HCT116 (cell line): ENCODE measurements at places on chromosomes 3 and 15. TPM values are rescaled to one million over a fixed set of nuclear protein-coding genes. Genes with fewer than 3 reads are reported as not detected.

ZNF662 gene
- total RNA-seq, result not detected

SNX33 gene
- total RNA-seq, result 8.3 TPM

PTPRG gene
- 32.1 TPM for total RNA-seq

NANOGP8 gene
- not detected for total RNA-seq

CSPG5 gene
- 3.8 TPM for total RNA-seq

UBA3 gene
- total RNA-seq, result 45.6 TPM

FAM3D gene
- total RNA-seq, result 0.32 TPM

- H3K36me3 ChIP-seq, result no peaks in the 10 kb centered on the region
- H3K27ac ChIP-seq, result no peak overlapping the region
- 0 out of 2 replicates have a peak, but pooled peaks cover 2% of the 10 kb centered on the region for H3K27me3 ChIP-seq
- H3K4me3 ChIP-seq, result no peak overlapping the region
- no peaks in the 10 kb centered on the region for H3K4me1 ChIP-seq
- no peak for DNase-seq
Measured at GRCh38 chr3:4835616-4836043, 143.6 kb upstream of the BHLHE40 start.

DNA sequence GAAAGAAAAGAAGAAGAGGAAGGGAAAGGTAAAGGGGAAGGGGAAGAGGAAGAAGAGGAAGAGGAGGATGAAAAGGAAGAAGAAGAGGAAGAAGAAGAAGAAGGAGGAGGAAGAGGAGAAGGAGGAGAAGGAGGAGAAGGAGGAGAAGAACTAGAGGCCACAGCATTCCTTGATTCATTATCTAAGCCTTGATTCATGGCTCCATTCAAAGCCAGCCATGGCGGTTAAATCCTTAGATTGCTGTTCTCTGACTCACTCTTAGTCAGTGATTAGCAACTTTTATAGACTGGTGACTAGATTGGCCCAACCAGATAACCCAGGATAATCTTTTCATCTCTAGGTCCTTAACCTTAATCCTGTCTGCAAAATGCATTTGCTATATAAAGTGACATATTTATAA lies 47.6 kb downstream of the OSTN start:
- DNase-seq, result peak; percentile 83
- H3K4me3 ChIP-seq, result 0 out of 2 replicates have a peak overlapping the region, but pooled peaks have one; percentile 19
- peaks cover 20% of the 10 kb centered on the region for H3K4me1 ChIP-seq
- H3K27ac ChIP-seq, result no peak overlapping the region
- no peaks in the 10 kb centered on the region for H3K27me3 ChIP-seq

GRCh38 chr3:68211637-68212036 lies 557.2 kb upstream of the SUCLG2 start:
- H3K4me3 ChIP-seq, result no peak overlapping the region
- H3K27me3 ChIP-seq, result no peaks in the 10 kb centered on the region
- no peak for DNase-seq
- no peak overlapping the region for H3K27ac ChIP-seq
- H3K36me3 ChIP-seq, result no peaks in the 10 kb centered on the region
- H3K4me1 ChIP-seq, result no peaks in the 10 kb centered on the region

DNA sequence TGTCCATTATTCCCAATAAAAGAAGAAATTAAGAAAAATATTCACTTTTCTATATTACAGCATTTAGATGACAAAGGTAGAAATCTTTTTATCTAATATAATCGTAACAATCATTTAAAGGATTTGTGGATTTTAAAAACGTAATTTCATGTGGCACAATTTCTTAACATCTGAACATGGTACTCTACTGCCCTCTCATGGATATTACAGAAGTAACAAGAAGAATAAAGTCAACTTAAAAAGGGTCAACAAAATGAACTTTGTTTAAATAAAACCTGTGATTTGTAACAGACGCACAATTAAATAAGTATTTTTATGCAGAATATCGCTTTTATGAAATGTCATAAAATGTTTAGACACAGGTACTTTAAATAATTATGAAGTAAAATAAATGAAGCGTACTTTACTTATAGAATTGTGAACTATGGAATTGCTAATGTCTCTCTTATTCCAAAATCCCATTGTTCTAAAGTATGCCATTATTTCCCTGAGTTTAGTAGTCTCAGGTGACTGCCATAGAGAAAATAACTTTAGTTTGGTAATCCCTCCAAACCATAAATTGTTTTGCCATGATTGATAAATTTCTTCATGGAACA lies 366.8 kb upstream of the ZNF385D start:
- H3K27me3 ChIP-seq, result no peaks in the 10 kb centered on the region
- H3K36me3 ChIP-seq, result no peaks in the 10 kb centered on the region
- no peaks in the 10 kb centered on the region for H3K4me1 ChIP-seq
- DNase-seq, result peak; percentile 6
- no peak overlapping the region for H3K27ac ChIP-seq
- H3K4me3 ChIP-seq, result no peak overlapping the region

DNA sequence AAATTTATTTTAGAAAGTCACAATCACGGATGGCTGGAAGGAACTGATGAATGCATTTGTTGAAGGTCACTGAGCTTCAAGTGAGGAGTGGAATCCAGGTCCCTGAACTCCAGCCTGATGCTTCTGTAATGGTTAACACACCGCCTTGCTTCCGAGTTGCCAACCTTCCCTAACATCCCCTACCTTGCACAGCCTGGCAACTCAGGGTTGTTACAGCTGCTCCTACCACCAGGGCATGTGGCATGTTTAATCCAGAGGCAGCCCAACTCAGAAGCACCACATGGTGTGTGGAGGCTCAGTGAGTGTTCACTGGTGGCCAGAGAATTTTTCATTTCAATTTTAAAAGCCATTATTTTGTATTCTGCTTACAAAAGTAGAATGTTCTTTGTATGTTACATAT lies 4.9 kb downstream of the TM2D3 start:
- H3K27me3 ChIP-seq, result no peaks in the 10 kb centered on the region
- peaks cover 10% of the 10 kb centered on the region for H3K4me1 ChIP-seq
- H3K36me3 ChIP-seq, result peaks cover 39% of the 10 kb centered on the region; the same call in 1 of the 2 replicates
- H3K4me3 ChIP-seq, result no peak overlapping the region

- H3K27me3 ChIP-seq, result no peaks in the 10 kb centered on the region
- no peak overlapping the region for H3K27ac ChIP-seq
- no peaks in the 10 kb centered on the region for H3K36me3 ChIP-seq
- H3K4me1 ChIP-seq, result no peaks in the 10 kb centered on the region
- no peak for DNase-seq
Measured at GRCh38 chr3:7288133-7288532, 427.2 kb downstream of the GRM7 start.

DNA sequence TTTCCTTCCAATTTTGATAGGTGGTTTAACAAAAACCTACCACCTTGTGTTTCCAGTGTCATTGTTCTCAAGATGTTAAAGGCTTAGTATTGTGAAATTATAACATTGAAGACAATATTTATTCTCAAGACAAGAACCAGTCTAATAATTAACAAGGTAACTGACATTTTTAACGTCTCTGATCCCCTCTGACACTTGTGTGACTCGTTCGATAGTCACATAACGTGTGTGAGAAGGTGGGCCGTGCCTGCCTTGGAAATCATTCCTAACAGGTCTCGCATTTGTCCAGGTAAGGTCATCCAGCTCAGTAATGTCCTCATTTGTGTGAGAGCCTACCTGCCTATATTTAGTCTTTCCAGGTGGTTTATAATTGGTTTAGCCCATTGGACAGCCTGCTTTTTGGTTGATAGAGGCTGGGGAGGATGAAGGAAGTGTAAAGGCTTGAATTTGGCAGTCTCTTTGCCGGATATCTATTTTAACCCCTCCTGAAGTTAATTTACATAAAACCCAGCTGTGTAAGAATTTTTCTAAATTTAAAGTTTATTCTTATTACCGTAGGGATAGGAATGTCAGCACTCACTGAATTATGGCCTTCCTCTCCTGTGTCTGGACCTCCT lies 94.4 kb downstream of the AKAP13 start:
- H3K4me3 ChIP-seq, result no peak overlapping the region
- DNase-seq, result peak; percentile 40
- peaks cover 24% of the 10 kb centered on the region for H3K4me1 ChIP-seq
- no peak overlapping the region for H3K27ac ChIP-seq
- H3K27me3 ChIP-seq, result no peaks in the 10 kb centered on the region

DNA sequence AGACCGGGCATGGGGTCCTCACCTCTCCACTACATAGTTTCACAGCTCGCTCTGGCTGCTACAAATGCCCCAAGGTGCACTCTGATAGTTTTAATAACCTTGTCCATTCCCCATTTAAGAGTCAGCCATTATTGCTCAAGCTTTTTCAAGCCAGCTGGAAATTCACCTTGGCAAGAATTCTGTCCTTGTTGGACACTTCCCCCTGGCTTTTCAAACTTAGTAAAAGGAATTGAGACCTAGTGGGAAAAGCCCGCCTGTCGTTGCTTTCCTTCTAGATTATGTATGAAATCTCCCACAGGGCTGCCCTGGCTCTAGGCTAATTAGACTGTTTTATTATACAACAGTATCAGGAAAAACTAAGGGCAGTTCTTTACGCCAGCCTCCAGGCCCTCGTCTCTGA lies 293.7 kb upstream of the GADL1 start:
- no peak for DNase-seq
- no peaks in the 10 kb centered on the region for H3K36me3 ChIP-seq
- H3K27ac ChIP-seq, result no peak overlapping the region
- H3K4me3 ChIP-seq, result no peak overlapping the region

- no peak overlapping the region for H3K4me3 ChIP-seq
- no peak for DNase-seq
- no peaks in the 10 kb centered on the region for H3K4me1 ChIP-seq
Measured at GRCh38 chr3:34216711-34217335, 418.4 kb downstream of the PDCD6IP start.

- no peaks in the 10 kb centered on the region for H3K27me3 ChIP-seq
- H3K27ac ChIP-seq, result no peak overlapping the region
- no peaks in the 10 kb centered on the region; the same call in 1 of the 2 replicates for H3K4me1 ChIP-seq
- H3K36me3 ChIP-seq, result no peaks in the 10 kb centered on the region
- no peak overlapping the region for H3K4me3 ChIP-seq
Measured at GRCh38 chr3:158830391-158830790, 28.5 kb downstream of the MFSD1 start.

DNA sequence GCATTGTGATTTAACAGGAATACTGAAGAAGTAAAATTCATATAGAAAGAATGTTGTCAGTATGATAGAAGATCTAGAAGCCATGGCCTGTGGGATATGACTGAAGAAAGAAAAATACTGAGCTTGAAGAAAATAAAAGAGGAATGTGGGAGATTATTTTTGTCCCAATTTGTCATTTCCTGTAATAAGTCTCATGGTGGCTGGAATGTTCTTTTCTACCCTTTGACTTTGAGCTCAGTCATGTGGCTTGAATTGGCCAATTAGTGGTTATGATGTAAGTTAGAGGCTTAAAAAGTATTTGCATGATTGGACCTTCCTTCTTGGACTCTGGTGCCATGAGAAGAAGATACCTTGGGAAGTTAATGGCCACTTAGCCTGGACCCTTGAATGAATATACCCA lies 14.1 kb downstream of the APH1B start:
- DNase-seq, result no peak
- H3K4me3 ChIP-seq, result no peak overlapping the region
- no peaks in the 10 kb centered on the region for H3K27me3 ChIP-seq
- H3K36me3 ChIP-seq, result no peaks in the 10 kb centered on the region
- H3K27ac ChIP-seq, result no peak overlapping the region

DNA sequence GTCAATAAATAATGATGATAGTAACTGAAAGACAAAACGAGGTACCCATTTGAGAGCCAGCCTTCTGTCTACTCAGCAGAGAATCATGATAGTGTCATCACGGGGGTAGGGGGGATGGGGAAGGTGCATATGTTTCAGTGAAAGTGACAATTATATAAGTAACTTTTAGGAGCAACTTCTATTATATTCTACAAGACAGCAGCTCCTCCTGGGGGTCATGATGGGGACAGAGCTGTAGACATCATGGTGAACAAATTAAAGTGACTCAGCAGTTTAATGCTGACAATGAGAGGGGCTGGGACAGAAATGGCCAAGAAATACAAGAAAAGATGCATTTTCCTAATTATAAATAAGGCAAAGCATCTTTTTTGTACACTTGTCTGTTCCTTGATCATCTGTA lies 11.8 kb downstream of the CAPN3 start:
- peaks cover 3% of the 10 kb centered on the region; the same call in 1 of the 2 replicates for H3K4me1 ChIP-seq
- H3K27ac ChIP-seq, result no peak overlapping the region
- DNase-seq, result peak; percentile 4
- H3K27me3 ChIP-seq, result no peaks in the 10 kb centered on the region
- H3K36me3 ChIP-seq, result no peaks in the 10 kb centered on the region
- H3K4me3 ChIP-seq, result no peak overlapping the region

GRCh38 chr3:186871403-186871924 lies 29.0 kb downstream of the ADIPOQ start:
- H3K36me3 ChIP-seq, result no peaks in the 10 kb centered on the region
- H3K27ac ChIP-seq, result no peak overlapping the region
- no peak overlapping the region for H3K4me3 ChIP-seq
- H3K4me1 ChIP-seq, result no peaks in the 10 kb centered on the region

DNA sequence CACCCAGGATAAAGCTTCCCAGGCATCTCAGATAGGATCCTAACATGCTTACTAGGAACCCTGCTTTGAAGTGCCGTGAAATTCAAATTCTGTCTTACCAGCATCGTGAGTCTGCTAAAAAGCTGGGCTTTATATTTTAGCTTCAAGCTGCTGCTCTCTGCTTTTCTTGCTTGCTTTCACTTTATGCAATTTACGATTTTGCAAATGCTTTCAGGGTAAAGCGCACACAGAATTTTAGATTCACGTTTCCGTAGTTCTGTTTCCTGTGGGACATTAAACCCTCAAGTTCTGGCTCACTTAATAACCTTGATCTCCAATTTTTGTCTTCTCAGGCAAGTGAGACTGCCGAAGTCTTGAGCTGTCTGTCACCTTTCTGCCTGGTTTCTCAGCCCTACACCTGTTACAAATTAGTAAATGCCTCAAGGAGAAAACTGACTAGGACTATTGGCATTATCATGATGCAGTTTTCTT lies 170.5 kb upstream of the TGFBR2 start:
- no peak overlapping the region for H3K27ac ChIP-seq
- no peaks in the 10 kb centered on the region for H3K27me3 ChIP-seq
- H3K4me3 ChIP-seq, result no peak overlapping the region

- H3K36me3 ChIP-seq, result no peaks in the 10 kb centered on the region
- H3K4me1 ChIP-seq, result peaks cover 16% of the 10 kb centered on the region
- H3K27ac ChIP-seq, result peak overlapping the region; percentile 82
- no peaks in the 10 kb centered on the region for H3K27me3 ChIP-seq
- DNase-seq, result no peak
- H3K4me3 ChIP-seq, result peak overlapping the region; percentile 81
Measured at GRCh38 chr15:56732135-56732885, 999 bp downstream of the ZNF280D start.

GRCh38 chr15:89797678-89798201 lies 16.9 kb downstream of the ANPEP start:
- DNase-seq, result no peak
- H3K4me1 ChIP-seq, result peaks cover 4% of the 10 kb centered on the region; the same call in 1 of the 2 replicates
- H3K27me3 ChIP-seq, result no peaks in the 10 kb centered on the region
- no peaks in the 10 kb centered on the region for H3K36me3 ChIP-seq
- H3K4me3 ChIP-seq, result no peak overlapping the region
- H3K27ac ChIP-seq, result no peak overlapping the region

DNA sequence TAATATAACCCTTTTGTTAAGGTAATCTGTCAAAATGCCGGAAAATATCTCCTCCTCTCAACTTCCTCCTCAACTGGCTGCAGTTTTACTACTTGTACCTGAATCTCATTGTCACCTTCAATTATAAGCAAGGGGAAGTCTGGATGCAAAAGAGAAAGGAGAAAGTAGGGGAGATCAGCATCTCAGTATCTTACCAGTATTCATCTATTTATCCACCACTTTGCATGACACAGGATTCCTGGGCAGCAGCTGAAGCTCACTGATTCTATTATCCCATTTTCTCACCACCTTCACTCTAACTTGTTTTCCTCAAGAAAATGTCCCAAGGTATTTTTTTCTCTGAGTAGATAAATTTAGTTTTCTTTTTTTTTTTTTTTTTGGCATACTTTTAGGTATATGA lies 440.5 kb upstream of the CBLB start:
- H3K36me3 ChIP-seq, result no peaks in the 10 kb centered on the region
- H3K4me3 ChIP-seq, result no peak overlapping the region
- H3K4me1 ChIP-seq, result no peaks in the 10 kb centered on the region
- DNase-seq, result no peak
- H3K27me3 ChIP-seq, result no peaks in the 10 kb centered on the region
